Activated CD4-positive, alpha-beta T cell treated with anti-CD3 and anti-CD28 coated beads, Interleukin-2, amount 10 ng/mL, durations not matched to agents 7 days and 5 days (primary cell): ENCODE measurements at places on chromosomes 16 and 17. TPM values are rescaled to one million over a fixed set of nuclear protein-coding genes. Genes with fewer than 3 reads are reported as not detected.

Gene SSTR5
- total RNA-seq: not detected

GRCh38 chr16:31427441-31428278 is 500 bp downstream of the COX6A2 start:
- DNase-seq: peak; percentile 58
- H3K4me3 ChIP-seq: no peak overlapping the region
- H3K27ac ChIP-seq: peak overlapping the region; percentile 34
- no peaks in the 10 kb centered on the region for H3K27me3 ChIP-seq
- peaks cover 22% of the 10 kb centered on the region for H3K4me1 ChIP-seq

DNA sequence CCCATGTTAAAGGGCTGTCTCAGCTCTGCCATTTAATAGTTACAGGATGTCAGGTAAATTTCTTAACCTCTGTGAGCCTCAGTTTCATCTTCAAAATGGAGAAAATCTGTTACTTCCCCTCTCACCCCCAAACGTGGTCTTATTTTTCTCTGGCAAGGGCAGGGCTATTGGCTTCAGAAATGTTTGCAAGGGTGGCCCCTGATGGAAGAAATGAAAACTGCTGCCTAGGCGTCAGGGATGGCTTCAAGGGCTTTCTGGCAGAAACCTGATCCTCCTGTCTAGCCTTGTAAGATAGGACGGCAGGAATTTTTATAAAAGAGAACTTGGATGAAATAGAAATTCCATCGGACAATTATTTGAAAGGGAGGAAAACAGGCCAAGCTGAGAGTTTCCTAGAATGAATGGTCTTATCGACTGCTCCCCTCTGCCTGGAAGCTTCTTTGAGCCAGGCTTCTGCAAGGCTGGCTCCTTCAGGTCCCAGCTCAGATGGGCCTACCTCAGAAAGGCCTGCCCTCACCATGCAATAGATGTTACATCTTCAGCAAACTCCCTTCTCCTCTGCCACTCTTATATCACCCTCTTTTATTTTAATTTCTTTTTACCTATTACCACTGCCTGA is 43.0 kb upstream of the TANGO6 start:
- H3K4me3 ChIP-seq: no peak overlapping the region
- no peaks in the 10 kb centered on the region for H3K36me3 ChIP-seq
- peak; percentile 67 for DNase-seq
- peak overlapping the region; percentile 46 for H3K27ac ChIP-seq
- peaks cover 2% of the 10 kb centered on the region for H3K27me3 ChIP-seq

DNA sequence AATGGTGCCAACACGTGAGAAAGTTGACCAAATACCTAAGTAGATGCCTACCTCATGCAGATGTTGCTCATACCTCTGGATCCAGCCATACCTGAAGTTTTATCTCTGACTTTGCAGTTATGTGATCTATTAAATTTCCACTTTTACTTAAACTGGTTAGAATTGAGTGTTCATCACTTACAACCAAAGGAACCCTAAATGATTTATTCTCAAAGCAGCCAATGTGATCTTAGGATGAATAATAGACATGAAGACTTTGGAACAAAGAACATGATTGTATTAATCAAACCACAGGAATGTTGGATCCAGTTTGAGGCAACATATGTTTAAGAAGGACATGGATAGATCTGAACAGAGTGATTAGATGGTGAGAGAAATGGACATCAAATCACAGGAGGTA is 68.7 kb downstream of the IRX6 start:
- H3K27me3 ChIP-seq: no peaks in the 10 kb centered on the region
- H3K4me3 ChIP-seq: no peak overlapping the region
- DNase-seq: no peak
- no peak overlapping the region for H3K27ac ChIP-seq
- H3K36me3 ChIP-seq: no peaks in the 10 kb centered on the region

DNA sequence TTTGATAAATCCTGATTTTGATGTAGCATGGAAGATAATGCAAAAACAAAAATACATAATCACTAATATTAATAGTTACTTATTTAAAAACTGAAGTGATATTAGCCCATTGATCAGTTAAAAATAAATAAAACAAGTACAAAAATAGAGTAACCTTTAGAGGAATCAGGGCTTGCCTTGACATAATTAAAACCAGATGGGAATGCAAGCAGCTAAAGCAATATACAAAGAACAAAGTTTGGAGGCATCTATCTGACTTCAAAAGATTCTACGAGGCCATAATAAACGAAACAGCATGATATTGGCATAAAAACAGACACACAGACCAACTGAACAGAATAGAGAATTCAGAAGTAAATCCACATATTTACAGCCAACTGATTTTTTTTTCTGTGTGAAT is 15.0 kb upstream of the HEATR3 start:
- H3K4me3 ChIP-seq: no peak overlapping the region
- H3K27me3 ChIP-seq: peaks cover 13% of the 10 kb centered on the region
- no peak overlapping the region for H3K27ac ChIP-seq
